NCI-H2081 treated with DMSO at 0.1 percent for 48 hours (cell line): ENCODE measurements at places on chromosomes 3 and 15.

DNA sequence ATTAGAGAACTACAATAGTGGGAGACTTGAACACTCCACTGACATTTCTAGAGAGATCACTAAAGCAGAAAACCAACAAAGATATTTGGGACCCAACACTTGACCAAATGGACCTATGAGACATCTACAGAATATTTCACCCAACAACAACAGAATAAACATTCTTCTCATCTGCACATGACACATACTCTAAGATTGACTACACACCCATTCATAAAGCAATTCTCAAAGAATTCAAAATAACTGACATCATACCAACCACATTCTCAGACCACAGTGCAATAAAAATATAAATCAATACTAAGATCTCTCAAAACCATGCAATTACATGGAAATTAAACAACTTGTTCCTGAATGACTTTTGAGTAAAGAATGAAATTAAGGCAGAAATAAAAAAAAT lies 473.7 kb downstream of the LPP start:
- DNase-seq: no peak

DNA sequence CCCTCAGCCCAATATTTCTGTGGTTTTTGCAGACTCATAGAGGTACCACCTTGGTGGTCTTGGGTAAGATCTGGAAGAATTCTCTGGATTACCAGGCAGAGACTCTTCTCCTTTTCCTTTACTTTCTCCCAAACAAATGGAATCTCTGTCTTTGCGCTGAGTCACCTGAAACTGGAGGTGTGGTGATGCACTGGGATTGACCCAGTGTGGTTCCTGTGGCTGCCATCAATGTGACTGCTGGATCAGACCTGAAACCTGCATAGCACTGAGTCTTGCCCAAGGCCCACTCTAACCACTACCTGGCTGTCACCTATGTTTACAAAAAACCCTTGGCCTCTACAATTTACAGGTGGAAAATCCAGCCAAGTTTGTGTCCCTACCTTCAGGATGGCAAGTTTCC lies 295.3 kb downstream of the RBMS3 start:
- DNase-seq: no peak

DNA sequence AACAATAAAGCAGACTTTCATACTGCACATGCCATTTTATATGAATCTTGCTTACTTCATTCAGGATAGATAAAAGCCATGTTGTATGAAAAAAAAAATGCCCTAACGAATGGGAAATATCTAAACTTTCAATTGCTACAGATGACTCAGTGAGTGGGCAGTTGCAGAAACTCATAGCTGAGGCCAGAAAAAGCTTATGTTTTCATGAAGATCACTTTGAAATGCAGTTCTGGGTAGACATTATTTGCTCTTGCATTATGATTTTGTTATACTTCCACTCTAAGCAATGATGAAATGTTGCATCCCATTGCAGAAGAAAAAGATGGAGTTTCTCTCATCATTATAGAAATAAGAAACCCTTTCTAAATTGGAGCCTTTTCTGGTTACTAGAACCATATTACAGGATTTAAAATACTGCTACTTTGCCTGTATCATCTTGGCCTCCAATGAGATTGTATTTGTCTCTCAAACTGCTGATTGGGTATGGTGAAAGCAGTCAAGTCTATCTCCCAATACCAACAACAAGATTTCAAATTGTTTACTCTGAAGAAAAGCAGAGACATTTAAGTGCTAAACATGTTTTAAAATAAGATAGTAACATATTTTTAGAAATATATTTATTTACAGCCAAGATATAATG lies 17.0 kb downstream of the PEAK1 start:
- DNase-seq: no peak

DNA sequence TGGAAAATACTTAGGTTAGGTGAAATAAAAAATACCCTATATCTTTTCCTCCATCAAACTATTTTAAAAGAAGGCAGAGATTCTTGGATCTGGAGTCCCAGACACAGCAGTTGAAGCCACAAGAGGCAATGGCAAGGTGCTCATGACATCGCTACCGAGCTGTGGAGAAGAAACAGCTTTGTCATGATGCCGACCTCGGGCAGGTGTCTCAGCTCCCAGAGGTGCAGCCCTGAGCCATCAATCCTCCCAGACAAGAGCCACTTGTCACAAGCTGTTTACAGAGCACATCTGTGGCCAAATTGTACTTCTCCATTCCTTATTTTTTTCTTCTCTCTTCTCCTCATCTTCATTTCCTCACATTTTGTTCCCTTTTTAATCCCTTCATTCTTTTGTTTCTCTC lies 50.8 kb downstream of the GPR176 start:
- DNase-seq: no peak

DNA sequence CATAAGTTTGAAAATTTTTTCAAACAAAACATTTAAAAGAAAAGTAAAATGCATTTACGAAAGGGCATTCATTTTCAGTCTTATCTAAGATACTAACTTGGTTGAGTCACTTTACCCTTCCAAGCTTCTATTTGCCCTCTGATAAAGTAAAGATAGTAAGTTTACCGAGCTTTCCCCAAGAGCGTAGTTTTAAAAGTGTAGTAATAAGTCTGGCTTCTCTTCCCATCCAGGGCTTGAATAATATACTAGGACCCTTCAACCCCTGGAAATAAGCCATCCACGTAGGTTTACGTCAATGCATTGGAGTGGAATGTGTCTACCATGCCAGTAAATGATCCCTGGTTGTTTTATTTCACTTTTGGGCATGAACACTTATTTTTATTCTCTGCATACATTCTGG lies 608.3 kb downstream of the NTRK3 start:
- DNase-seq: no peak

DNA sequence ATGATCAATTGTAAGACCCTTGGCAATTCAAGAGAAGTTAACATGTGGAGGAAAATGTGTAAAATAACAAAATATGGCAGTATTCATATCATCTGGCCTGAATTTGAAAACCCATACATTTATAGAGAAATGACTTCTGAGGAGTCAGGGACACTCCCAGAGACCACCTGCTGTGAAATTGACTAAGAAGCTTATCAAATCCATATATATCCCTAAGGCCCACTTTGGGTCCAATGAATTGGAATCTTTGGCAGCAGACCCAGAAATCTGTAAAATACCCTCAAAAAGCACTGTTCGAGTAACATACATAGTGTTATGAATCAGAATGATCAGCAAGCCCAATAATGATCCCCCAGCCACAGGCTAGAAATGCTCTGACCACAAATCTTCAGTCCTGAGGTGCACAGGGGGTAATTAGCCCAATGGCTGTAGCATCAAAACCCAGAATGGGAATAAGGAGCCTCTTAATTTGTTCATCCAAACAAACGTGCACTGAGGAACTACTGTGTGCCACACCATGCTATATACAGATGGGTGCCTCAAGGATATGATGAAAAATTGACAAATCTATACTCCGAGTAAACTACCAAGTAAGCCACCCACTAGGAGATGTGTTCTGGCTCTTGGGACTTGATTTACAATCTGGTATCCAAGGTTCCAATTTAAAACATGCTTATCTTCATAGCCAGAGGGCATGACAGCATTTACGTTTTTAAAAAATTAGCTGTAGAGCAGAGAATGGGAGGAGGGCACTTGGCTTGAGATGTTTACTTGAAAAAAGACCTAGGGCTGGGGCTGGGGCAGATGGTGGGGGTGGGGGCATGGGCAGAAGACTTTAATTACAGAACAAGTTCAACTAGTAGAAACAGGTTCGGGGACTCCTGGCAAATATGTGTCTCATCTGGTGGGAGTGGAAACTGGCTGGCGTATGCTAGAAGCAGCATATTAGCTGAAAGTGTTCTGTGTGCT lies 9.1 kb upstream of the ARHGEF3 start:
- no peak for DNase-seq

- no peak for DNase-seq
Observed at GRCh38 chr15:91098451-91098850, 1.6 kb upstream of the SV2B start.

DNA sequence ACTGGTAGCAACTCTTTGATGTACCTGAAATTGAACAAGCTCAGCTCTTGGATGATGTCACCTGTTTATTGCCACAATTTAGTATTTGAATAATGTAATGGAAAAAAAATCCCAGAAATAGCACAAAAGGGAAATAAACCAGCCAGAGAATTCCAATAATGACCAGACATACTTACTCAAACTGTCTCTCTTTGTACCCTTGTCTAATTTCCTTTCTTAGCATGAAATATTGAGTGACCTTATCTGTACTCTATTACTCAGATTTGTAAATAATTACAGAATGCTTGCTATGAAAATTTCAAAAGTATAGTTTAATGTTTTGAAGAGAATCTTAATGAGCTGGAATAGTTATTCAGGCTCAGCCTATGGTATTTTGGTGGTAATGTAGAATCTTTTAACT lies 555.4 kb upstream of the SGO1 start:
- no peak for DNase-seq

GRCh38 chr3:110799271-110799670 lies 272.3 kb upstream of the NECTIN3 start:
- no peak for DNase-seq

DNA sequence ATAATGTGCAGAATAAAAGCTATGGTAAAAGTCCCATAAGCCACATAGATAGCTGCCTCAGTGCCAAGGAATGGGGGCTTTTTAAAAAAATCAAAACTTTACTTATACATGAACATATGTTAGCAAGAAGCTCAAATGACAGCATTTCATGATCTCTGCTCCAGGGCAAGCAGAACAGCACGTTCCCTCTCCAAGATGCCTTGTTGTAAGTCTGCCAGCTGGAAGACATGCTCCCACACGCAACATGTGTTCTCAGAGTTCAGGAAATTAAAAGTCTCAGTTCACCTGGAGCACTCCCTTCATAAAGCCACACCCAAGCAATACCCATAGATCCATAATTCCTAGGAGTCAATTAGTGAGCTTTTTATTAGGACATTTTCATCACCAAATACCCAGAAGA lies 52.2 kb downstream of the ABI3BP start:
- no peak for DNase-seq

DNA sequence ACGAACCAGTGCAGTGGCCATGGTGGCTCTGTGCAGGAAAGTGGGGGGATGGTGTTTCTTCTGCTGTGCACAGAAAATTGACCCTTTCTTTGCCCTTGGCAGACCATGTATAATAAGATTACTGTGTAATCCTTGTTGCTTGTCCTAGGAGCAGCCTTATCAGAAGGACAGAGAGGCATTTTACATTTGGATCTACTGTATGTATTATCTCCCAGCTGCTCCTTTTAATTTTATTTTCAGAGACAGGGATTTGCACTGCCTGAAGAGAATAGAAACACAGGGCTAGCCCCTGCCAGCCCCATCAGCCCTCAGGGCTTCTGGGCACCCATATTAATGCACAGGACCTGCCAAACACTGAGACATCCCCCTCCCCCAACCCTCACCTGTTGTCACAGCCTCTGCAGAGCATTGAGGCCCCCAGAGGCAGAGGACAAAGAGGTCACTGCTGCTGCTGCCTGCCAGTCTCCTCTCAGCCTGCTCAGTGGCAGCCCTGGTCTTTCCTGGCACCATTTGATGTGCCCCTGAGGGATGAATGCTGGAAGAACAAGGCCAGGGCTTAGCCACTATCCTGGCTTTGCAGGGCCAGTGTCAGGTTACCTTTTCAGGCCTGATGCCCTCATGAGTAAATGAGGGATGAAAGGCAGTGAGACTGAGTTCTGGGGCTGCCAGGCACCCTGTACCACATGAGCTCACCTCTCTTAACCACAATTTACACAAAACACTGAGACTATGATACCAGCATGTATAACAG lies 533.4 kb downstream of the NTRK3 start:
- DNase-seq: no peak

DNA sequence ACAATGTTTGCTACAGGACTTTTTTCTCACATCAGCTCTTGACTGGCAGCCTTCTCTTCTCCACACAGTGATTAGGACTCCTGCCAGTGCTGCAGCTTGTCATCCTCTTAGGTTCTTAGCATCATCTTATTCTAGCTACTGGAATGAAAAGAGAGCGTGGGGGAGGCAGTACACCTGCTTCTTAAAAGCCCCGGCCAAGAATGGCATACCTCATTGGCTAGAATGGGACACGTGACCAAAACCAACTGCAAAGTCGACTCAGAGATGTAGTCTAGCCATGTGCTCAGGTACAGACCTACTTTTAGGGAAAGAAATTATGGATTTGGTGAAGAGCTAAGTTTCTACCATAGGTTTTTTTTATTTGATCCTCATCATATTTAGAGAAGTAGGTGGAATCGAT lies 44.1 kb downstream of the RARB start:
- no peak for DNase-seq

- DNase-seq: no peak
Observed at GRCh38 chr3:152402695-152403451, 134.1 kb downstream of the MBNL1 start.

DNA sequence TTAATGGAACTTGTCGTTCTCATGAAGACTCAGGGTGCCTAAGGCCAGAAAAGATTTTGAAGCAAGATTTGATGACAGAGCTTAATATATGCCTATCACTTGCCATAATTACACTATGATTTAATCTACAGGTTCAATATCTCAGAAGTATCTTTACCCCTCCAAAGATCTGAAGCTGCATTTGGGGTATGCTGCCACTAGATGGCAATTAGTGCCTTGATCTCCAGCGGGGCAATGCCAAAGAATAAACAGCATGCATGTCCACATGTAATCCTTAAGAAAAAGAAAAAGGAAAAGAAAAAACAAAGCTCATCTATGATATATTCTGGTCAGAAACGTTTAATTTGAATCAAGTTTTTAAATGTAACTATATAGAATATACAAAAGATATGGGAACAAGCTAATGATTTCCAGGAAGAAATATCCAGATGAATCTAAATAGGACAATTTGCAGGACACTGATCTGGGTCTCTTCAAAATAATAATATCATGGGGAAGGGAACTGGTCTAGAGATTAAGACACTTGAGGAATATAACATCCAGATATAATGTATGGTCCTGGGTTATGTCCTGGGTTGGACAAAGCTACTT lies 55.0 kb upstream of the SOX14 start:
- DNase-seq: no peak
